ENCODE measurements at places on chromosomes 7 and 10. TPM values are rescaled to one million over a fixed set of nuclear protein-coding genes. Genes with fewer than 3 reads are reported as not detected.

Gene NAT16
- not detected for total RNA-seq

DNA sequence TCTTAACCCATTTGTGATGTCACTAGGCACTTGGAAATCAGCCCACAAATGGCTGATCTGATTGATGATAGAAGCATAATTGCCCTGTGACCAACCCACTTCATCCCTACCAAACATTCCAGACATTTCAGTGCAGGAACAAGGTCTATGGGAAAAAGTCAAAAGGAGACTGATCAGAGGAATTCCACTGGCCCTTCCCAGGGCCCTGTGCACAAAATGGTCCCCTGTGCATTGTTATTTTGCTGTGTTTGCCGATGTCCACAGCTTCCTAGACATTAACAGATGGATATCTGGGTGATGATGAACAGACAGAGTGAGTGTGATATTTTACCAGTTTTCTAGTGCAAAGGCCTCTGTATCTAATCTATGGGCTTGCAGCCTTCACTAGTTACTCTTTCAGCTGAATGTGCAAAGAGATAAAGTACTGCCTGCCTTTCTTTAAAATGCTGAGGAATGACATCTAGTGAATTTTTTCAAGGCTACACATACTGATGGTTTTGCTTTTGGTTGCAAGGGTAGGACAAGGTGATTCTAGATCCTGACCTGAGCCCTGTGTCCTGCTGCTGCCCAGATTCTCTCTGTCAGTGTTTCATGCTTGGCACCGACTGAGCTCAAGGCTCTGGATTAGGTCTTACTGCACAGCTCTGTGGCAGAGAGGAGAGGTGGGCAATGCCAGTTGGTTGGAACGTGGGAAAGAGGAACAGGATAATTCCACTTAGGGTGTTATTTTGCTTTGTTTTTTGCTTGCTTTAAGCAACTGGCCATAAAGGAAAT is 55.4 kb downstream of the CALD1 start:
- DNase-seq: no peak

DNA sequence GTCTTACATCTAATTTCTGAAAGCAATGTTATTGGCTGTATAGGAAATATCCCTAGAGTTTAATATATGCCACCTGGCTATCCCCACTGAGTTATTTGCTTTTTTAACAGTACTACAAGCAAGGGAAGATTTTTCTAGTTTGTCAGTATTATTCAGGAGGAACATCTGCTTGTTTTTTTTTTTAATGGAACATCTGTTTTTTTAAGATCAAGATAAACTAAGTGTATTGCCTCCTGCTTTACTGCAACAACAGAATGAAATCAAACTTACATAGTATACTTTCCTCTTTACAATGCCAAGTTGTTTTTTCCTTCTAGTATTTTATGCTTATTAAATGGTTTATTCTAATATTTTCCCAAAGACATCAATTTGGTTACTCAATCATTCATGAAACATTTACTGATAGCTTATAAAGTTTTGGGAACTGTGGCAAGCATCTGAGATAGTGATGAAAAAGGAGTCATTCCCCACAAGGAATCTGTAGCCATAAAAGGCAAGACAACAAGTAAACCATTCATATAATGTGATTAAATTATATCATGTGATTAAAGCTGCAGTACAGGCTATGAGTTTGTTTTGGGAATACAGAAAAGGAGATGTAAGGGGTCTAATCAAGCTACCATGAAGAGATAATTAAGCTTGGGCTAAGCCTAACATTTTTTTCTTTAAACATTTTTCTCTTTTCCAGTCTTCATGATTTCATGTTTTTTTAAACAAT is 17.4 kb downstream of the MTPN start:
- DNase-seq: no peak

- no peak for DNase-seq
These were observed 17.3 kb upstream of the C10orf95 start for GRCh38 chr10:102468683-102469082.

GRCh38 chr7:102444961-102445673 is 11.7 kb downstream of the ORAI2 start:
- no peak for DNase-seq

- DNase-seq: no peak
These were observed 32.8 kb downstream of the KCNH2 start for GRCh38 chr7:150945171-150945852.
